A172 (cell line): ENCODE measurements at places on chromosomes 7 and 10. TPM values are rescaled to one million over a fixed set of nuclear protein-coding genes. Genes with fewer than 3 reads are reported as not detected.

Gene CNPY1
- total RNA-seq = not detected in 2 replicates

Gene AGBL3
- 0.07 and 1.9 TPM in 2 replicates for total RNA-seq

Gene A1CF
- total RNA-seq = not detected in 2 replicates

Gene LRRC4
- 0.34 and 0.50 TPM in 2 replicates for total RNA-seq

Gene ANKRD30A
- not detected in 2 replicates for total RNA-seq

Gene PTPN20
- not detected in 2 replicates for total RNA-seq

Gene ZPBP
- not detected in 2 replicates for total RNA-seq

Gene ASZ1
- not detected in 2 replicates for total RNA-seq

Gene WDR86
- total RNA-seq = 0.10 TPM in 1 of 2 replicates, not detected in the other

Gene RTKN2
- 20.2 and 23.8 TPM in 2 replicates for total RNA-seq

Gene DRGX
- not detected in 2 replicates for total RNA-seq

Gene TMEM72
- not detected in 2 replicates for total RNA-seq

Gene SORBS1
- total RNA-seq = 0.91 and 2.5 TPM in 2 replicates

Gene ZNF727
- total RNA-seq = not detected in 2 replicates

Gene GGCT
- total RNA-seq = 121 and 147 TPM in 2 replicates

Gene PARD3
- total RNA-seq = 48.3 and 52.9 TPM in 2 replicates

Gene PRPS1L1
- total RNA-seq = not detected in 2 replicates

Gene SPAG6
- total RNA-seq = not detected in 2 replicates

Gene NEBL
- 1.6 and 3.4 TPM in 2 replicates for total RNA-seq

Gene PTF1A
- not detected in 2 replicates for total RNA-seq

Gene PRPF18
- 48.2 and 57.8 TPM in 2 replicates for total RNA-seq

Gene LIPF
- total RNA-seq = not detected in 2 replicates

Gene PYROXD2
- total RNA-seq = 8.3 and 10.9 TPM in 2 replicates

Gene PKD2L1
- total RNA-seq = not detected in 2 replicates

Gene MKX
- 185 and 203 TPM in 2 replicates for total RNA-seq

Gene CCDC172
- total RNA-seq = not detected in 2 replicates

Gene CPN1
- not detected in 2 replicates for total RNA-seq

Gene ADIRF
- not detected in 2 replicates for total RNA-seq

Gene ANKRD1
- total RNA-seq = 705 and 1,018 TPM in 2 replicates

Gene RNF32
- not detected in 2 replicates for total RNA-seq

Gene GHRHR
- not detected in 2 replicates for total RNA-seq

Gene GIMAP1
- not detected in 2 replicates for total RNA-seq

Gene ARL4A
- total RNA-seq = 53.5 and 62.1 TPM in 2 replicates

Gene SLC18A3
- total RNA-seq = not detected in 2 replicates

Gene ZNF365
- 10.8 and 11.0 TPM in 2 replicates for total RNA-seq

Gene AKR1C8
- not detected in 2 replicates for total RNA-seq

Gene VIPR2
- 0.12 TPM in 1 of 2 replicates, not detected in the other for total RNA-seq
